ENCODE measurements at places on chromosomes 7 and 10.

- H3K36me3 ChIP-seq: no peaks in the 10 kb centered on the region
- no peak overlapping the region for H3K27ac ChIP-seq
- H3K4me1 ChIP-seq: no peaks in the 10 kb centered on the region
- no peak for DNase-seq
- no peak overlapping the region for H3K4me3 ChIP-seq
These were observed 2.9 kb downstream of the ECHDC3 start for GRCh38 chr10:11745045-11745444.

DNA sequence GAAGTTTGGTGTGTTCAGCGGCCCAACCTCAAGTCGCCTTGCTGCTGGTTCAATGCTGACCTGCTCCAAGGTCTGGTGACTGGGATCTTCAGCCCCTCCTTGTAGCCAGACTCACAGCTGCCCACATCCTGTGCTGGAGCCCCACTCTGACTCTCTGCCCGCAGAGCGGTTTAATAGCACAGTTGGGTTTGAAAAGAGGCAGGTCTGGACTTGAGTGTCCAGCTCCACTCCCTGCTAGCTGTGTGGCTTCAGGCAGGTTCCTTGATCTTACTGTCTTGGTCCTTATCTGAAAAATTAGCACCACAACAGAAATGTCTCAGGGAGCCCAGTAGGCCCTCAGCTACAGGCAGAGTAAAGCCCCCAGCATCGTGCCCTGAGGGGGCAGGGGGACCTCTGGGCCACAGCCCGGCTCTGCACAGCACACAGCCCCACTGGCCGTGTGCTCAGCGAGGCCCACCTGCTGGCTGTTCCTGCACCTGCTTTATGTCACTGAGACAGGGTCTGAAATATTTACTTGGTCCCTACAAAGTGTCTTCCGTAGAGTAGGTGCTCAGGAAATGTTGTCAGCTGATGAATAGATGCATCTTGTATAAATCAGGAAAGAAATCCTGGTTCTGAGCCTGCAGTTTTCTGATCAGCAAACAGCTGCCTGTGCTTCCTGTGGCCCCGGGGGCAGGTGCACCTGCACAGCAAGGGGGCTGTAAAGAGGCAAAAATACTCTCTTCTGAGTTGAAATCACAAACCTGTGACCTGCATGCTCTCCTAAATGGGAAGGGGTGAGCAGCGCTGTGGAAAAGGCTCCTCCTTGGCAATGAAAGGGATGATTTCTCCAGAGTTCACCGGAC lies 155.5 kb downstream of the SVIL start:
- no peaks in the 10 kb centered on the region for H3K27me3 ChIP-seq
- peaks cover 27% of the 10 kb centered on the region for H3K4me1 ChIP-seq
- no peak for DNase-seq
- no peaks in the 10 kb centered on the region for H3K36me3 ChIP-seq
- H3K4me3 ChIP-seq: no peak overlapping the region
- H3K27ac ChIP-seq: no peak overlapping the region

DNA sequence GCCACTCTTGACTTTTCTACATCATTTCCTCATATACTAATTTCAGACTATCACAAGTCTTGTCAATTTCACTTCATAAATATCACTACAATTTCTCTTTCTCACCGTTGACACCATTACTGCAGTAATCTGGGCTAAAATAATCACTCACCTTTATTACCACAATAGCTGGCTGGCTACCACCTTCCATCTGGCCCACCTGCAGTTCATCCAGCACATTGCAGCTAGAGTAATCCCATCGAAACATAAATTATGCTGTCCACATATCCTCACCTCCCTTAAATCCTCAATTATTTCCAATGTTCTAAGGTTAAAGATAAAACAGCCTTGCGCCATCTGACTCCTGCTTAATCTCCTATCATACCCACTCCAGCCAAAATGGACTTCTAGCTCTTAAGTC lies 16.0 kb downstream of the DGKB start:
- H3K4me1 ChIP-seq: no peaks in the 10 kb centered on the region
- DNase-seq: no peak
- H3K27ac ChIP-seq: no peak overlapping the region
- no peaks in the 10 kb centered on the region for H3K36me3 ChIP-seq
- no peak overlapping the region for H3K4me3 ChIP-seq

GRCh38 chr10:89657302-89657701 lies 12.3 kb upstream of the PANK1 start:
- no peaks in the 10 kb centered on the region for H3K27me3 ChIP-seq
- peak overlapping the region; percentile 13 for H3K27ac ChIP-seq
- no peak overlapping the region for H3K4me3 ChIP-seq

DNA sequence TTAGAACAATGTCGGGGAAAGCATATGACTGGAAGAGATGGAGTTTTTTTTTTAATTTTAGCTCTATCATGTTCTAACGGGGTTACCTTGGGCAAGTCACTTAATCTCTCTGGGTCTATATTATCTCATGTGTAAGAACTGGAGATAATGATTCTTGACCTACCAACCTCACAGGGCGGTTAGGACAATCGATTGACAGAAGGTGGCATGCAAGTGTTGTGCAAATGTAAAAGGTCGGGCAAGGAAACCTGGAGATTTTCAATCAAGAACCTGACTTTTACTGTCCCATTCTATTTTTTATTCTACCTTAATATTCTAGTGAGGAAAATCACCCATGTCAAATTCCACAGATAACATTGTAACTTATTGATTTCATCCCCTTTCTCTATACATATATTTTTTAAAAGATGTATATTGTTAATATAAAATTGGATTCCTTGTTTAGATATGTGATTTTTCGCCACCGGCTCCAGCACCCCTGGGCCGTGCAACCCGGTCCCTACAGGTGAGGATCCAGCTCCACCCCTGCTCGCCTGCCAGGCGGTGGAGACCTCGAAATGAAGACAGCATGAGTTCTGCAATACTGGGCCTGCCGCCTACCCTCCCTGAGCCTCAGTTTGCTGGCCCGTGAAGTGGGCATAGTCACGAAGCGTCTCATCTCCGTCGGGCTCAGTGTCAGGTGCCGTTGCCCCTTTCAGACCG lies 497.6 kb upstream of the PHF14 start:
- no peak overlapping the region for H3K4me3 ChIP-seq
- no peaks in the 10 kb centered on the region for H3K36me3 ChIP-seq
- H3K27ac ChIP-seq: no peak overlapping the region
- no peaks in the 10 kb centered on the region for H3K27me3 ChIP-seq

- H3K4me1 ChIP-seq: peaks cover 12% of the 10 kb centered on the region
- no peaks in the 10 kb centered on the region for H3K36me3 ChIP-seq
- no peak overlapping the region for H3K4me3 ChIP-seq
- H3K27me3 ChIP-seq: no peaks in the 10 kb centered on the region
These were observed 278.6 kb downstream of the ARHGAP12 start for GRCh38 chr10:31650010-31650409.

GRCh38 chr7:159237022-159237653 lies 92.5 kb upstream of the VIPR2 start:
- H3K27ac ChIP-seq: no peak overlapping the region
- H3K36me3 ChIP-seq: no peaks in the 10 kb centered on the region
- no peak overlapping the region for H3K4me3 ChIP-seq
- no peaks in the 10 kb centered on the region for H3K27me3 ChIP-seq
- DNase-seq: no peak

DNA sequence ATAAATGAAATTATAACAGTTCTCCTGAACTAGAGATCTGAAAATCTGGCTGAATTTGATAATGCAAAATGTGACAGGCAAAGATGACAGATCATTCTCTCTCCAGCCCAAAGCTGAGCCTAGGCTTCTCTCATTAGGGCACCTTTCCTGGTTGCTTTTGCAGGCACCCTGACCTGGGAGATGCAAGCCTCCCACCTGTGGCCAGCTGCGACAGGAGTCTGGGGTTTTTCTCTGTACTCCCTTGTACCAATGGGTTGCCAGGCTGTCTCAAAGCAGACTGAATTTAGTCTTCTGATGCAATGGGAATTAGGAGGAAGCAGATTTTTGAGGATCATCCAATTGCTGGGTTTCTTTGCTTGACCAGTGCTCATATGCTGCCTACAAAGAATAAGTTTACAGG lies 85.0 kb upstream of the EFCAB10 start:
- no peak for DNase-seq
- no peak overlapping the region for H3K4me3 ChIP-seq
- H3K27ac ChIP-seq: no peak overlapping the region
- H3K27me3 ChIP-seq: no peaks in the 10 kb centered on the region
- no peaks in the 10 kb centered on the region for H3K36me3 ChIP-seq

- H3K36me3 ChIP-seq: no peaks in the 10 kb centered on the region
- DNase-seq: no peak
- H3K4me1 ChIP-seq: no peaks in the 10 kb centered on the region
- no peaks in the 10 kb centered on the region for H3K27me3 ChIP-seq
These were observed 974.4 kb downstream of the NXPH1 start for GRCh38 chr7:9407816-9408215.

Measured in hepatocyte (in vitro differentiated cells).